Stimulated activated CD8-positive, alpha-beta memory T cell treated with anti-CD3 and anti-CD28 coated beads, Interleukin-15, amount 100 ng/mL, for 1 hour (primary cell): ENCODE measurements at places on chromosomes 2 and 18.

GRCh38 chr18:23668731-23669130 is 6.0 kb upstream of the ANKRD29 start:
- DNase-seq = no peak

- DNase-seq = no peak
Observed at GRCh38 chr2:143891879-143892308, 628.0 kb downstream of the ZEB2 start.

DNA sequence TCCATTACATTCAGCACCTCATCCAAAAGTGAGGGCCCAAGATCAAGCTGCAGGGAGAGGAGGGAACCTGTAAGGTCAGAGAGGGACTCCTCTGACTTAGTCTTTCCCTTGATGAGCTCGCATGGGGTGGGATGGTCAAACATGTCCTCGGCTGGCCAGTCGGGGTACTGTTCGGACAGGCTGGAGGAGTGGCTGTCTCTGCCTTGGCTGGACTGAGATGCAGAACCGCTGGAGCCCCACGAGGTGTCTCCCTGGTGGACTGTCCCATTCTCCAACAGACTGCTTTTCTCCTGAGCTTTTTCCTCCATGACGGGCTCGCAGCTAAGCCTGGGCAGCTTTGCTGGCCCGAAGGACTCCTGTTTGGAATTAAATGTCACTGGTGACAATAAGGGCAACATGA is 25.6 kb downstream of the CDC42EP3 start:
- DNase-seq = no peak

DNA sequence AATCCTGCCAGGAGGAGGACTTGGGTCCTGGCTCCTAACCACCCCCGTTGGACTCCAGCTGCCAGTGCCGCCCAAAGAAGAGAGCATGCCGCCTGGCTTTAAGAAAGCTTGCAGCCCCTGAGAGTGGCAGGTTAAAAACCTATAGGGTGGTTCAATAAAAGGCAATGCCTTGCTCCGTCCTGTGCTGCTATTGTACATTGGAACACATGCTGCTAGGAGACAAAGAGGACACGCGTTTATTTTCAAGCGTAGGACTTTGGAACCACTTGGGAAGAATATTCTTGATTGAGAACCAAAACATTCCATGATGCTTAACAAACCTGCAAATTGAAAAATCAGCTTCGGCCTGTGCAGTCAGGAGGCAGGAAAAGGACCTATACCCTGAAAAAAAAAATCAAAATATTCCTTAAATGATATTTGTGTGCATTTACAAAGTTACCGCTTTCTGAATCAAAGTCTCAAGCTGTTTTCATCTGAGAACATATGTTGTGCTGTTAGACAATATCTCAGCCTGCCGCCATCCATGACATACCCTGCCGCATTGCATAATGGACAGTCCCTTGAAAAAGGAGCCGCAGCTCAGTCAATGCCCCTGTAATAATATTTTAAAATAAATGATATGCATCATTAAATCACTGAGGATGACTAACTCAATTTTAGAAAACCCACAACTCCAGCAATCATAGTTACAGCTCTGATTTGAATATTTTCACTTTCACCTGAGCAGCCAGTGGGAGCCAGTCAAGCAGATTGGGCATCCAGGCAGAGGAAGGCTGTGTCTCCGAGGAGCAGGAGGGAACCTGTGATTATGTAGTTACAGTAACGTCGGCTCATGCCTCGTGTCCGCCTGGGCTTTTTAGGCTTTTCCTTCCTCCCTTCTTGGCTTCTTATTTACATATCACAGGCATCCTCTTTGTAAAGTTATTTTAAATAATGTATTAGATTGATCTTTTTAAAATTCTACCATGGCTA is 805.6 kb upstream of the FANCL start:
- DNase-seq = no peak

DNA sequence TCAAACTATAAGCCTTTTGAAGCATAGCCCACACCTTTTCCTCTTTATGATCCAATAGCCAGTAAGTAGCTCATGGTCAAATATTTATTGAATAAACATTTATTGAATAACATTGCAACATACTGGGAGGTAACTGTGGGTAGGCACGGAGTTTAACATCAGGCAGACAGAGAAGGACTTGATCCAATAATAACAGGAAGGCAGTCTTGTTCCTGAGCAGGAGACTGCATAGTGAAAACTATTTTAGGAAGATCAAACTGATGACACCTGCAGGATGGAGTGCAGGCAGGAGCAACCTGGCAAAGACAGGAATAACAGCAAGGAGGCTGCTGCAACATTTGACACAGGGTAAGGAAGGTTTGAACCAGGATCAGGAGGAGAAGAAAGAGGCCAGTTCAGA is 3.1 kb upstream of the DCTN1 start:
- DNase-seq = no peak

DNA sequence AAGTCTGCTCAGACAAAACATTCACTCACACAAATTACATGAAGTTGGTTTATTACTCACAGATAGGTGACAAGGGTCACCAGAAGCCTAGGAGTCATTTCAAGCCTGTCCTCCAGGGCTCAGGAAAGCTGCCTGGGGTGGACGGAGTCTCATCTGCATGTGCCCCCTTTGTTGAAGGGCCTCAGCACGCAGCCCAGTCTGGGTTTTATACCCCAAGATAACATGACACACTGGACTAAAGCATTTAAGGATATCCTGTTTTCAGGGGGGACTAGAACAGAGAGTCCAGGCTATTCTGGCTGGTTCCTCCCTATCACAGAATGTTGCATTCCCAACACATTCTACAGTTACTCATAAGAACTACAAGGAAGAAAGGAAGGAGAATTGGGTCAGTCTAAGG is 164.7 kb downstream of the MREG start:
- DNase-seq = no peak

- no peak for DNase-seq
Observed at GRCh38 chr2:222319586-222320435, 21.0 kb upstream of the PAX3 start.

DNA sequence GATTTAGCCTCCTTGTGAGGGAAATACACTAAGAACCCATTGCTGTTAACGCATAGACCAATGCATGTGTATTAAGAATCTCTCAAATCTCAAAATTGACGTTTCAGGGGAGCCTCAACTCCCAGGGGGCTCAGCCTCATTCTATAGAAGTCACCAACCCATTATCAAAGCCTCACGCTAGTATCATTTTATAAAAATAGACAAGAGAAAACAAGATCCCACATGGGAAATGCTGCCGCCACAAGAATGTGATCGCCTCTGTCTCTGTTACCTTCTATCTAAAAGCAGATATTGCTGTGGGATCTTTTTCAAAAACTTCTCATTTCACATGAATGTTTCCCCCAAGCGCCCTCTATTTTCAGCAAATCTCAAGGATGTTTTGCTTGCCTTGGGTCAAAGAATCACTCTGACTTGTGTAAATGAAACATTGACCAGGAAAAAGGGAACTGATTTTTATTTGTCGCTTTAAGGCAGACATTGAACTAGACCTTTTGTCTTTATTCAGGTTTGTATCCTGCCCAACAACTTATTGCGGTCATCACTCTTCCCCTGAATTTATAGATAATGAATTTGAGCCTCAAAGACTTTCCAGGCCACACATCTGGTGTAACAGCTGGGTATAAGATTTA is 679.0 kb upstream of the ID2 start:
- no peak for DNase-seq

DNA sequence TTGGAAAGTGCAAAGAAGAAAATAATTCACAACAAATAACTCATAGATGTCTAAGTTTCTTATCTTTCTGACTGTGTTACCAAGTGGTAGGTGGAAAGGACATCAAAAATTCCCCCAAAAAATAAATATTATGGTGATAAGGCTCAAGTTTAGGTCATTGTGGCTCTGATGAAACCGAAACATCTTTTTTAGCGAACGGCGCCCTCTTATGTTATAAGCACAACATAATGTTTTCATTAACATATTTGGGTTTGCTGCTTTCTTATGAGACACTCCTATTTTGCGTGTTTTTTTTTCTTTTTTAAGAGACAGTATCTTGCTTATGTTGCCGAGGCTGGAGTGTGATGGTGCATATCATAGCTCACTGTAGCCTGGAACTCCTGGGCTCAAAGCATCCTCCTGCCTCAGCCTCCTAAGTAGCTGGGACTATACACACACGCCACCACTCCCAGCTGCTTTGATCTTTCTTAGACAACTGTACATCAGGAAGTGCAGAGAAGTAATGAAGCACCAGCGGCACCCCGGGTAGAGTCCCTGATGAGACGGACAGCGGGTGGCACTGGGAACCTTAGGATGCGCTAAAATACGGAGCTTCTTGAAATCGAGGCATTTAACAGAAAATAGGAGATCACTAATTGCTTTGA is 38.5 kb upstream of the SLC35G4 start:
- no peak for DNase-seq

DNA sequence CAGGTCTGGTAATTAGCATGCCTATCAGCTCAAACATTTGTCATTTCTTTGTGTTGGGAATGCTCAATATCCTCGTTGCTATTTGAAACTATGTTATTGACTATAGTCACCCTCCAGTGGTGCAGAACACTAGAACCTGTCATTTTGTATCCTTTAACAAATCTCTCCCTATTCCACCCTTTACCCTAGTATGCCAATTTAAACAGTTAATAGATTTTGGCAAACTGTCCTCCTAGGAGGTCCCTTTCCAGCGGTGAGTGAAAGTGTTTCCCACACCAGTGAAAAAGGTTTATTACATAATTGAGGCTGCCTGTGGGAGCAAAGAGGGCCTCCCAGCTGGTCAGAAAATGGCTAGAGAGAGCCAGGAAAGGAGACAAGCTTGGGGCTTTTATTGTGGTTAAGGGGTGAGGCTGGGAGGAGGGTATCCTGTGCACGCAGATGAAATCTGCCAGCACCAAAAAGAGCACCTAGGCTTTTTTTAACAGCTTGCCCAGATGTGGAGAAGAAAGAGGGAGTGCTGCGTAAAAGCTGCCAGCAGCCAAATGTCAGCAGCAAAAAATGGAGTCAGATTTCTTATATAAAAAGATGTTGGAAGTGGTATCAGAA is 1.8 kb upstream of the DRC1 start:
- no peak for DNase-seq

- no peak for DNase-seq
Observed at GRCh38 chr2:5685225-5685624, 7.0 kb upstream of the SOX11 start.

DNA sequence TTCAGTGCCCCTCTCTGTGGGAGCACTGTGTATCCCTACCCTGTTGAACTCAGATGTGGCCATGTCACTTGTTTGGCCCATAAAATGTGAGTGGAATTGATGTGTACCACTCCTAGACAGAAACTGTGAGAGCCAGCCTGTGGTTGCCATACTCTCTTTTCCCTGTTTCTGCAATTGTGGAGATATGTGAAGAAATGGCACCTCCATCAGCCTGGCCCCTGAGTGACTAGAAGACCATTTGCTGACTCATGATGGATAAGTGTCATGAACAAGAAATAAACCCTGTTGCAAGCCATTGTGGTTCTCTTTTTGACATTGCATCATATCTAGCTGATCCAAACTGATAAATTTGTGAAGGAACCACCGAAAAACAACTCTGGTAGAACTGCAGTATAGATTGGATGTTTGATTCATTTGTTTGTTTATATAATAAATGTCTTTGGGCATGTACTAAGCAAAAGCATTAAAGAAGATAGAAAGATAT is 214.5 kb upstream of the FBXO11 start:
- no peak for DNase-seq

DNA sequence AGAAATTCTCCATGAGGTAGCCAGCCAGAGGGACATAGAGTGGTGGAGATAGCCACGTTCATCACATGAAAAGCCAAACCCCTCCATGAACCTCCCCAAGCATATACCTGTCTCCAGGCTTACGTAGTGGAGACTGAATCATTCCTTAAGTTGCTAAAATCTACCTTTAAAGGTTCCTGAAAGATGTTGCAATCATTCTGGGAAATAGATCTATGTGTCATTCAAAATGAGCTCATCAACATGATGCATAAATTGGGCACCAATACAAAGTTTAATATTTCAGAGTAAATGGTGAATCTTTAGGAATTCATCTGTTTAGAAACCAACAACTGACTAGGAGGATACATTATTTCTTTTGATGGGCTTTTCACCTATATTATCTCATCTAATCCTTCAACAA is 362.6 kb upstream of the ID2 start:
- DNase-seq = no peak

DNA sequence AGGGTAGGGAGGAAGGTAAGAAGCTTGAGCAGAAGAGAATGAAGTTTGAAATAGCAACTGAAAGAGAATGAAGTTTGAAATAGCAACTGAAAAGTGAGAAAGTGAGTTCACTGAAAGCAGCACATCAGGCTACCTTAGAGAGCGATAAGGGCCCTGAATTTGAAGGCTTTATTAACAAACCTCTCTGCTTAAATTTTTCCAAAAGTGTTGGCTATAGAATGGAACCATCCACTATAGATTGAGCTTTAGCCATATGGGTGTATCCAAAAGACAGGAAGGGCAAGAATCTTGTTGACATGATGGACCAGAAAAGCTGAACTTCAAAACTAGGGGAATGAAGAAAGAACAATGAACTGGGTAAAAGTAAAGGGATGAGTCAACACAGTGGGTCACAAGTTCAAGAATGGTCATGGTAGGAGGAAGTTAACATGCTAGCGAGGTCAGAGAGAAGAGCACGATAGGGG is 122.5 kb downstream of the ASXL3 start:
- DNase-seq = no peak

- no peak for DNase-seq
Observed at GRCh38 chr18:13382954-13383827, 164.6 kb downstream of the LDLRAD4 start.

- DNase-seq = no peak
Observed at GRCh38 chr2:12835733-12836132, 119.0 kb downstream of the TRIB2 start.

- no peak for DNase-seq
Observed at GRCh38 chr2:167293943-167294775, 405.9 kb downstream of the XIRP2 start.

DNA sequence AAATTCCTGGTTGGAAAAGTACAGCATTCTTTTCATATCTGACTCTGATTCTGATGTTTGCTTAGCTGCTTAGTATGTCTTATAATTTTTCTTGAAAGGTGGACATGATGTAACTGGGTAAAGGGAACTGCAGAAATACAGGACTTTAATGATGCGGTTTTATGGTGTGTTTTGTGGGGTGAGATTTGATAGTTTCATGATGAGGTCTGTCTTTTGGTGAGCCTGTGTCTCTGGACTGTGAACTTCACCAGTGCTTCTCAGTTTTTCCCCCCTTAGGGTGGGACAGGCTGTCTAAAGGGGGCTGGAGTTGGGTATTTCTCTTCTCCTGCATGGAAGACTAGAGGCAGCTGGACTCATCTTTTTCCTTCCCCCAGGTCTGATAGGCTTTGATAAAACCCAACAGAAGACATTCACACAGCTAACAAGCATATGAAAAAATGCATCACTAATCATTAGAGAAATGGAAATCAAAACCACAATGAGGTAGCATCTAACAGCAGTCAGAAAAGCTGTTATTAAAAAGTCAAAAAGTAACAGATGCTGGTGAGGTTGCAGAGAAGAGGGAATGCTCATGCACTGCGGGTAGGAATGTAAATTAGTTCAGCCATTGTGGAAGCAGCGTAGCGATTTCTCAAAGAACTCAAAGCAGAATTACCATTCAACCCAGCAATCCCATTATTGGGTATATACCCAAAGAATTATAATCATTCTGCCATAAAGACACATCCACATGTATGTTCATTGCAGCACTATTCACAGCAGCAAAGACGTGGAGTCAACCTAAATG is 77.6 kb downstream of the EPC2 start:
- no peak for DNase-seq
